ENCODE measurements at places on chromosomes 13 and 19. TPM values are rescaled to one million over a fixed set of nuclear protein-coding genes. Genes with fewer than 3 reads are reported as not detected.

DNA sequence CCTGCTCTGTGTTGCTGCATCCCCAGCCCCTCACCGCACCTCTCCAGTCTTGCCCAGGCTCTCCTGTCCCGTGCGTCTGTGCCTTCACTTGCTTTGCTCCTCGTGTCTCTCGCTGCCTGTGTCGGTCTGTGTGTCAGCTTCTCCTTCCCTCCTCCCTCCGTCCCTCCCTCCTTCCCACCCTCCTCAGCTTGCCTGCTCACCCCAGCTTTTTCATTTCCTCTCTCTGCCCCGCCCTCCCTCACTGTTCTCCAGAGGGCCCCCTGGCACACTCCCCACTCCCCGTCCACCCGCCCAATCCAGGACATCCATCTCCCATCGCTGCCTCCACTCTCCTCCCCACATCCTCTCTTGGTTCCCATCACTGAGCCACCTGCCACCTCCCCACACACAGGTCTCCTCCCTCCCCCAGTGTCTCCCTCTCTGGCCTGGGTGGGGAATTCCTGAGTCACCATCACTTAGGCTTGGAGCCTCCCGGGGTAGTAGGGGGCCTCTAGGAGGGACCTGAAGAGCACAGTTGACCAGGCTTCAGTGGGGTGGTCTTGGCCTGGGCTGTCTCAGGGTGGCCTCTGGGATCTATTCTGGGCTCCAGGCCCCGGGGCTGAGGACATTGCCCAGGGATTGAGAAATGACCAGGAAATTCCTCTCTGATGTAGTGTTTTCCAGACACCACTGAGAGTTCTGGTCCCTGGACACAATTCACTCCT is at the start of gene PTGIR:
Gene PTGIR, minus strand, starts transcription at position 132 of the 704 bp plus-strand sequence. CDS start 864 bp downstream, outside the sequence.
- no peak for DNase-seq
- H3K36me3 ChIP-seq: no peaks in the 10 kb centered on the region
- no peaks in the 10 kb centered on the region for H3K27me3 ChIP-seq
- no peak within 1 kb of the TSS for H3K4me3 ChIP-seq
- H3K4me1 ChIP-seq: no peaks in the 10 kb centered on the region

GRCh38 chr19:28963486-28964250 is 249.3 kb downstream of the UQCRFS1 start:
- H3K27me3 ChIP-seq: no peaks in the 10 kb centered on the region
- H3K36me3 ChIP-seq: no peaks in the 10 kb centered on the region
- no peak overlapping the region for H3K27ac ChIP-seq

- H3K4me1 ChIP-seq: no peaks in the 10 kb centered on the region
- no peaks in the 10 kb centered on the region for H3K27me3 ChIP-seq
- no peak for DNase-seq
- no peaks in the 10 kb centered on the region for H3K36me3 ChIP-seq
- H3K27ac ChIP-seq: no peak overlapping the region
Measured at GRCh38 chr13:35744566-35745178, 268.2 kb upstream of the MAB21L1 start.

DNA sequence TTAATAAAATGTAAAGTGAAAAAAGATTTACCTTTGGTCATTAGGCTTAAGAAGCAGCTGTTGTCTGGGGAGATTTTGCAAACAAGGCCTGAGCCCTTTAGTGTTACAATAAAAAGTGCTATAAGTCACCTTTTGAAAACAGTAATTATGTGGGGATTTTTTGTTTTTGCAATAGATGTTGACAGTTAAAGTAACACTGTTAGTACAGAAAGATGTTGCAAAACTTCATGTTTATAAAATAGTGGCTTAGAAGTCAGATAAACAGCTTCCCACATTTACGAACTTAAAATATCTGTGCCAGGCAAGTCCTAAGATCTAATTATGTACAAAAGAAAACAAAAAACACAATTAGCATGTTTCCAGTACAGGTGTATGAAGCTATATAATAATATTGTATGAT is 138.0 kb upstream of the IRS2 start:
- H3K4me3 ChIP-seq: no peak overlapping the region

The PLA2G4C gene
- total RNA-seq: 27.3 TPM

The POU4F1 gene
- total RNA-seq: 0.68 TPM

Data from prostate gland (tissue), 2 donors.